Dermis blood vessel endothelial cell (primary cell): ENCODE measurements at places on chromosomes 7 and 10. TPM values are rescaled to one million over a fixed set of nuclear protein-coding genes. Genes with fewer than 3 reads are reported as not detected.

Gene EVX1
- total RNA-seq = not detected in 2 replicates

Gene SPDYE2
- not detected in 2 replicates for total RNA-seq

- DNase-seq = no peak
Observed at GRCh38 chr7:52749880-52750279, 285.6 kb upstream of the POM121L12 start.

Gene TMEM236
- 0.17 and 1.3 TPM in 2 replicates for total RNA-seq

- no peak for DNase-seq
Observed at GRCh38 chr10:13567030-13567429, 19.7 kb upstream of the PRPF18 start.

GRCh38 chr7:123770378-123770777, 21.6 kb upstream of the WASL start:
- no peak for DNase-seq

GRCh38 chr10:51846856-51847506, 147.6 kb upstream of the CSTF2T start:
- no peak for DNase-seq

GRCh38 chr10:58179238-58179637, 88.5 kb downstream of the IPMK start:
- DNase-seq = peak; percentile 28

Gene SCART1
- 0.28 and 1.4 TPM in 2 replicates for total RNA-seq

- DNase-seq = peak; percentile 80
Observed at GRCh38 chr7:123635551-123636359, 19.9 kb upstream of the LMOD2 start.

DNA sequence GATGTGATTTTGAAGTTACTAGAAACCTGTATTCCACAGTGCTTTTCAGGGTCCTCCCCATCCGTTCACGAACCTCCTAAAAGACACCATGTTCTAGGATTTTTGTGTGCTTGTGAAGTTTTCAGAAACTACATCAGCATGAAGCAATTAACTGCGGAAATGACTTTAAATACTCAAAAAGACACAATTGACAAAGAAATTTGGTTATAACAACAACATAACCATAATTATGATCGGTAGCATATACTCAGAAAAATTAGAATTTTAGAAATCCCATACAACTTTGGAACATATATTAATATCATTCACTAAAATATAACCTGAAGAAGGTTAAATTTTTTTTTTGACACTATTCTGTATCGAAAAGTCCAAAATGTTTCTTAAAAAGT, 43.8 kb upstream of the FAM20C start:
- DNase-seq = no peak
